Cardiac fibroblast (primary cell): ENCODE measurements at places on chromosomes 2 and 18.

DNA sequence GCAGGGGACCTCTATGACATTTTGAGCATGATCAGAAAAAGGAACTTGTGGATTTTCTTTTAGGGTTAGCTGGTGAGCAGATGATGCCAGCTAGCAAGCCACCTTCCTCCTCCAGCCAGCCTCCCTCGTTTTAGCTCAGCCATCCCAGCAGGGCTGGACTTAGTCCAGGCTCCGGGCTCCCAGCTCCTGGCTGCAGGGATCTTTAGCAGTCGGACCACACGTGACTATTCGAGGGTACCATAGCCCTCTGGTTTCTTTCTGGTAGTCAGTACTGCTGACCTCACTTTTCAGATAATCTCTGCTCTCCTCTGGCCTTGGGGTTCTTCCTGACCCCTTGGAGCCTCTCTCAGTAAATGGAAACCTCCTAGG is 31.8 kb downstream of the NCK2 start:
- no peak for DNase-seq

- DNase-seq, result no peak
These were observed 302.9 kb downstream of the CPS1 start for GRCh38 chr2:210859314-210859713.

GRCh38 chr2:166184789-166185188 is 57.0 kb upstream of the SCN1A start:
- no peak for DNase-seq

GRCh38 chr18:32326450-32327308 is 136.8 kb downstream of the MEP1B start:
- DNase-seq, result no peak

DNA sequence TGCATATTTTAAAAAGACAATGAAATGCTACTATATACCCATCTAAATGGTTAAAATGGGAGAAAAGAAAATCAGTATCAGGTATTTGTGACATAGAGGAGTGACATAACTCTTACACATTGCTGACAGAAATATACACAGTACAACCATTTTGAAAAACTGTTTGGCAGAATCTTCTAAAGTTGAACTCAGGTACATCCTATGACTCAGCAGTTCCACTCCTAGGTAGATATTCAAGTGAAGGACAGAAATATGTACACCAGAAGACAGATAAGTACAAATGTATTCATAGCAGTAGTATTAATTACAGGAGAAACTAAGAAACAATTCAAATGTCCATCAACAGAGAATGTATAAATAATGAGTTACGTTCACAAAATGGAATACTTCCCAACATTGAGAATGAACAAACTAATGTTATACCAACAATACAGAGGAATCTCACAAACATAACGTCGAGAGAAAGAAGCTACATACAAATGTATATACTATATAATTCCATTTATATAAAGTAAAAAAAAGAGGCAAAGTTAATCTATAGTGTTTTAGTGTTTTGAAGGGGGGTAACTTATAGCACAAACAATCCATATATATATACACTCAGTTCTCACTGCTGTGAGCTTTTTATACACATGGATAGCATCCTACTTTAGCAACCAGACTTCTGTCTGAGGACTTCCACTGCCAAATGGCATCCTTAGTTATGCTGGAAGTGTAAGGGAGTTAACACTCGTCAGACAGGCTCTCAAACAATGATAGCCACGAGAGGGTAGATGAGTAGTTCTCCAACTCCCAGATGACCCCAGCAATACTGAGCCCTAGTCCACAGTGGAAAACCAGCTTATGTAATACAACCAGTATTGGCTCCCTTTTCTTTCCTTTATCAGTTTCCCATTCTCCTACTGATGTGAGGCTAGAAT is 172.5 kb downstream of the NBAS start:
- no peak for DNase-seq

DNA sequence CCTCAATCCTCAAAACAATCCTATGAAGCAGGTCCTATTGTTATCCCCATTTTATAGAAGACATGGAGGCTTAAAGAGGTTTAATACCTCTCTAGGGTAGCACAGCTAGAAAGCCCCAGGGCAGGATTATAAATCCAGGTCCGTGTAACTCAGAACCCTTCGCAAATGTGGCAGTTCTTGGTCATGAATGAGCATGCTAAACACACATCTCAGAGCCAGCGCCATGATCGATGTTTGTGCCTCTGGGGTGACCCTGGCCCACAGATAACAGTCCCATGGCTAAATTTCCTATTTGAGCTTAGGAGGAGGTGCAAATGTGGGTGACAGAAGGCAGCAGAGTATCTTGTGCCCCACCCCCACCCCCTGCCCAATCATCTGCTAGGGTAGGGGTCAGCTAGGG is 17.5 kb downstream of the DNMT3A start:
- DNase-seq, result no peak

GRCh38 chr2:86337244-86337835 is at the start of gene REEP1:
Gene REEP1 (minus strand): TSS chr2:86337626. CDS start chr2:86337510, 116 bp downstream.
- peak; percentile 6 for DNase-seq

DNA sequence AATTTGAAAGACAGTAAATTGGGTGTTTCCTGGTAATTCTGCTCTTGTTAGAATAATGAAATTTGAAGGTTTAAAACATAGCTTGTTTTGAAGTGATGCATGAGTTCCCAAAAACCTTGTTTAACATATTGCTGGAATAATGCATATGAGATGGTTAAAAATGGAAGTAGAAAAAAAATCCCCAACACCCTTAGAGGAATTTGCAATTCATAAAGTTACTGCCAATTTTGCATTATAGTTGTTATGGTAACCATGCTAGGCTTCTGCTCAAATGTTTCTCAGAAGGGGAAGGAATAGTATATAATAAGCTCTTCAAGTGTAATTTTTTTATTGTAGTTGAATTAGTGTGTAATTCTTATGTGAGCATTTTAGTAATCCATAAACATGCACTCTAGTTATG is 49.1 kb downstream of the FASTKD2 start:
- no peak for DNase-seq

DNA sequence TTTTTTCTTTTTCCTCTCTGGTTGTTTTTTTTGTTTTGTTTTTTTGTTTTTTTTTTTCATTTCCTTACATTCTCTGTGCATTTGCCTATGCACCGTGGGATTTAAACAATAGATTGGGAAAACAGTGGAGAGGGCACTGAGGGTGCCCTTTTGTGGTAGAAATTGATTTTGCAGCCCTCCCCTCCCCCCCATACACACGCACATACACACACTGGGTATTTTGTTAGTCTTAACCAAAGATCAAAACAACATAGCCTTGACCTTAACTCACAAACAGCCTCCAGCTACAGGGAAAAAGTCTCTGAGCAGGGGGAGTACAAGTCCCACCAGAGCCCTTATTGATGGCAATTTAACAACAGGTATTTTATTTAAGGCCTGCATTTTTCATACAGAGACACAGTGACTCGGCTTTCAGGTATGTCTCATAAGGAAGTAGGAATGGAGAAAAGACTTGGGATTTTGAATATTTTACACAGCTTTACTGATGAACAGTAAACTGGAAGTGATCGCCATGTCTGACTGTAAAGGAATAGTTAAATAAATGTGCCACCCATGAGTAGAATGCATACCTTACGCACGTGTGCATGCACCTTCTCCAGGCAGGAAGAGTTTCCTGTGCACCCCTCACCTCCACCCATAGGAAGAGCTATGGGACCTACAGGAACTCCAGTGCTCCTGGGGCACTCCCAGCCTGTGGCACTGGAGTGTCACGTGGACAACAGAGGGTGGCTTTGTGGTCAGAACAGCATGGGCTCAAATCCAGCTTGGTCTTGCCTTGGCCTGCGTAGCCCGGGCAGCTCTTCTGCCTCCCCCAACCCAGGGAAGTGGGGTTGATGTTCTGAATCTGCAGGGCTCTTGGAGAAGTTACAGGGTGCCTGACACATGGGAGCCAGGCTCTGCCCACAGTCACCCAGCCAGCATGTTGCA is 266.4 kb downstream of the ANAPC1 start:
- peak; percentile 33 for DNase-seq

- no peak for DNase-seq
These were observed 9.5 kb downstream of the CAPN14 start for GRCh38 chr2:31207790-31208189.

DNA sequence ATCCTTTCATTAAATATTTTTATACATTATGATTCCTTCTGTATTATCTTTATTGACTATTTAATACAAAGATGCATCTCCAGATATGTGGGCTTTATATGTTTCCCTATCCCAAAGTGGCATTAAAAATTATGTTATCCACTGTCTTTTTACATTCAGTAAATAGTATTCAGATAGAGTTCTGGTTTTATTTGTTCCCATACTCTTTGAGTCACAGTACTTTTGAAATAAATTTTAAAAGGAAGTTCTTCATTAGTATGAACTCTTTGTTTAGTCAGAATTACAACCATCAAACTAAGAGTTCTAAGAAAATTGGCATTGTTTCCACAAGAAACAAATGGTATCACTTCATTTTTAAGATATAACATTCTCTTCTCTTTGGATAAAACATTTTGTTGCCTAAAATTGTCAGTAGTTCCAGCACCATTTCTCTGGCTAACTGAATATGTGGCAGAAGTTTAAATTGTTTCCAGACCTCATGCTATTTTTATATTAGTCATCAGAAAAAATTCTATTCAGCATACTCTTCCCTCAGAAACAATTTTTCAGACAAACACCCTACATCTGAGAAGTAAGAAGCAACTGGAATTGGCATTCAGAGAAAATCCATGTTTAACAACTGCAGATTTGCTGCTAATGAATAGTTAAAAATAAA is 88.5 kb upstream of the COL5A2 start:
- peak; percentile 82 for DNase-seq

DNA sequence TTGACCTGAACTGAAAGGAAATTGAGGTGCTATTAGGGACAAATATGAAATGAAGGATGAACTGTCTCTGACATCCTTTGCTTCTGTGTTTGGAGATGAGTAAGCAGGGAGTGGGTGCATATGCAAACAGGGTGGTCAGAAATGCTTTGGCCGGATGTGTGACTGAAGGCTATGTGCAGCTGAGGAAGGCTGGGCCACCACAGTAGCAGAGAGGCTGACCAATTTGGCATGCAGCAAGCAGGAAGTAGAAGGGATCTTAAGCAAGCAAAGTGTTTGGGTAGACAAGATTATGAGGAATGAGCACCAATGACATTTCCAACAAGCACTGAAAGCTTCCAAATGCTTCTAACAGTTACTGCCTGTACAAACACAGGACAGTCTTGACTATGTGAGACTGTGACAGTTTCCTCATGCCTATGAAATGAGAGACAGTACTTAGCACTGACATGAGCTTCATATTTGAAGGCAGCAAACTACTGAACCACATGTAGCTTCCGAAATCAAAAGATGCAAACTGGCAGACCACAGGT is 3.3 kb upstream of the ACTR3 start:
- peak; percentile 79 for DNase-seq

- no peak for DNase-seq
These were observed 3.9 kb downstream of the GMPPA start for GRCh38 chr2:219502618-219503017.

- no peak for DNase-seq
These were observed 117.6 kb upstream of the DAPL1 start for GRCh38 chr2:158677542-158677941.

DNA sequence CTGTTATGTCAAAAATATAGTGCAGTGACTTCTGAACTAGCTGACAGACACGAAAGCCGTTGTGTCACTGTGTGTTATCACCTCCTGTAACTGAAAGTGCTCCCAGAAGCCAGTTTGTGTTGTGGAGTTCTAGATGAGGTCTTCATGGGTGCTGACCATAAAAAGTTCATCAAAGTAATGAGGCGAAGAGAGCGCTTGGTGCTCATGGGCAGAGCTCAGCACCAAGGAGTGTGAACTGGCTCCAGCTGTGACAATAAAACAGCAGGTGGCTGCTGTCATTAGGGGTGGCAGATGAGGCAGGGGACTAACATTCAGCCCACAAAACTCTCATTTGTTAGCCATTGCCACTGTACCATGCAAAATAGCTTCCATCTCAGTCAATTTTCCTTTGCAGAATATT is 151.1 kb downstream of the ZNF407 start:
- no peak for DNase-seq

- no peak for DNase-seq
These were observed 282.2 kb upstream of the SOX11 start for GRCh38 chr2:5409898-5410381.

DNA sequence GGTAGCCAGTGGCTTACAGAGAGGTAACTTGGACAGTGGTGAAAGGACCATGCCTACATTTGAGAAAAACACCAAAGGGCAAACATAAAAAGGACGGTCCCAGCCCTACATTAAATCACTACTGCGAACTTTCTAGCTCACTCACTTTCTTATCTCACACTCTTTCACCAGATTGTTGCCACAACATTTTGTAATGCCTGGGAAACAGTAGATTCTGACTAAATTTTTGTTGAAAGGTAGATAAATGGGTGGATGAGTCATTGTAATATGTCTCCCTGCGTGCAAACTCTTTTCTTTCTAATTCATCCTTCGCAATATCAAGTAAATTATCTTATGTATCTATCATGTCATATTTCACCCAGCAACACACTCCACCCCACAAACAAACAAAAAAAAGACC is 192.2 kb downstream of the IRS1 start:
- DNase-seq, result peak; percentile 73

DNA sequence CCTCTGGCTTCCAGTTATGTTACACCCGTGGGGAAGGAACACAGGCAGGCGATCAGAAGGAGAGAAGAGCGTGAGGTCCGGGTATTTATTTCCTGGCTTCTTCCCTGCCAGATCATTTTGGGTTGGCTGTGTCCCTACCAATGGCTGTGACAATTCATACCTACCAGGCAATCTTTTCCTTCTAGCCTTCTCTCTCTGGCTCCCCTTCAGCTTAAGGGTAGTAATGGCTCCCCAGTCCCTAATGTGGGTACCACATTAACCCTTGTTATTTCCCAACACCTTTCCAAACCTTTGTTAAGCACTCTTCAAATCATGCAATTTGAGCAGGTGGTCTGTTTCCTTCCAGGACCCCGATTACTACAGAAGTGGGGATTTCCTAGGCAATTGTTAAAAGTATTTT is 78.8 kb upstream of the LYPD6B start:
- no peak for DNase-seq
